ENCODE measurements at places on chromosomes 2 and 18. TPM values are rescaled to one million over a fixed set of nuclear protein-coding genes. Genes with fewer than 3 reads are reported as not detected.
A peak's percentile ranks its signal among the peaks of the same experiment; 100 is the strongest.

GRCh38 chr2:108395155-108395554, 17.4 kb downstream of the SULT1C4 start:
- DNase-seq = no peak

- DNase-seq = no peak
Observed at GRCh38 chr2:117850461-117850860, 36.0 kb downstream of the DDX18 start.

GRCh38 chr2:236380051-236380612, 115.9 kb upstream of the ASB18 start:
- DNase-seq = no peak

GRCh38 chr2:151247432-151247831, 14.2 kb downstream of the RBM43 start:
- no peak for DNase-seq

DNA sequence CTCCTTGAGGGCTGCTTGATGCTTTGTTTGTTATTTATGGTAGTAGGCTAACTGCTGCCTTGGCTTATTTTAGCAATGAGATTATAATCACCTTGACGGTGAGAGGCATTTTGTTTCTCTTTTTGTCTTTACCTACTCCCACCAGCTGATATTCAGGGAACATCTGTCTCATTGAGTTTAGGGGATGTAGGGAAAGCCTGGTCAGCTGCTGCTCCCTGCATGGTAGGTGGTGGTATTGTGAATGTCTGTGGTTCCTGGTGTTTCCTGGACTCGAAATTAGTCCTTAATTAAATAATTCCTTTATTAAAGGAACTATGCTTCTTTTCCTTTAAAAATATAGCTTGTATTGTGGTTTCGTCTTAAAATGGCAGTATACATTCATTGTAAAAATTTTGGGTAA, 77.8 kb downstream of the ADAM23 start:
- no peak for DNase-seq

- no peak for DNase-seq
Observed at GRCh38 chr2:118371515-118371914, 283.2 kb downstream of the INSIG2 start.

GRCh38 chr2:202883987-202884675, 12.6 kb upstream of the ICA1L start:
- no peak for DNase-seq

GRCh38 chr18:54222922-54223567, 1.4 kb downstream of the MBD2 start:
- no peak for DNase-seq

DNA sequence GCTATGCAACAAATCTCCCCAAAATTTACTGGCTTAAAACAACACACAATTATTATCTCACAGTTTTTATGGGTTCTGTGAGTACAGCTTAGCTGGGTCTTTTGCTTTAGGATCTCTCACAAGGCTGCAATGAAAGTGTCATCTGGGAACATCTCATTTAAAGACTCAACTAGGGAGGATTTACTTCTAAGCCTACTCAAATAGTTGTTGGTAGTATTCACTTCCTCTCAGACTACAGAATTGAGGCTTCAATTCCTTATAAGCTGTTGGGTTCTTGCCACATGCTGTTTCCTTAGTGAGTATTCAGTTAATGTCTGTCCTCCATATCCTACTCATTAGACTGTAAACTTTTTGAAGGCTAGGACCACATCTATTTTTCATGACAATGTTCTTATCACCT, 72.3 kb downstream of the MDH1 start:
- DNase-seq = no peak

DNA sequence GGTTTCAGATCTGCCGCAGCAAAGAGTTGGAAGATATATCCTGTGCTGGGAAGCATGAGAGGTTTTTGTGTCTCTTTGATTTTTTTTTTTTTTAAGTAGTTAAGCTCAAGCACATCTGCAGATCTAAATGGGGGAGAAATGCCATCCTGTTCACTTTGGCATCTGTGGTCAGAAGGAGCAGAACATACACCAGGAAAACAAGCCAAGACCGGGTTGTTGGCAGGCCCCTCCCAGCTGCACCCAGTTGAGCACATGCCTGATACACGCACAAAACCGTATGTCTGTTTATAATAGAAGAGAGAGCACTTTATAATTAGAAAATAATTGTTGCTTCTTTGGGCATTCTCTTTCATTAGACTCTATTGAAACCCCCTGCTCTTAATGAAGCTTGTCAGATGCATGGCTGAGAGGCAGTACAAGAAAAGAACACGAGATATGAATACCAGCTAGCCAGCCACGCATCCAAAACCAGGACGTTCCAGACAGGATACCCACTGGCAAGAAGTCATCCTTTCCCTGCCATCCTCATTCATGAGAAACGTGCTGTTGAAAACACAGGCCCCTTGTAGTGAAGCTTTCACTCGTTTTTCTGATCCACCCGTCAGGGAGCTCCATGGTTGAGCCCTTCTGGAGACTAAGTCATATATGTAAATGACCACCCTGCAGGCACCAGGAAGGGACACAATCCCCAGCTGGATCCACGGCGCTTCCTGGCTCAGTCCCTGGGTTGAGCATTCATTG, 152.2 kb downstream of the ALPK2 start:
- DNase-seq = peak; percentile 70

DNA sequence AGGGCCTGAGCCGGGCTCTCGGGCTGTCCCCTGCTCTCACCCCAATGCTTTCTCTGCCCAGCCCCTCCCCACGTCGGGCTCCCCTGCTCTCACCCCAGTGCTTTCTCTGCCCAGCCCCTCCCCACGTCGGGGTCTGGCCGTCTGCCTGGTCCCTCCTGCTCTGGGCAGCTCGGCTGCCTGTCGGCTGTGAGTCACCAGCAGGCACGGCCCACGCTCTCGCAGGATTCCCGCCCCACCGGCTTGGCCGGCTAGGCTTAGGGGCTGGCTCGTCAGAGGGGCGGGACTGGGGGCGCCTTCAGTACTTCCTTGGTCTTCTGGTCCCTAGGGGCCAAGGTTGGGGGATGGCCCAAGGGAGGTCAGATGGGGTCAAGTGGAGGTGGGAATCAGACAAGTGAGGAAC, 3.3 kb downstream of the BOK start:
- DNase-seq = peak; percentile 72

DNA sequence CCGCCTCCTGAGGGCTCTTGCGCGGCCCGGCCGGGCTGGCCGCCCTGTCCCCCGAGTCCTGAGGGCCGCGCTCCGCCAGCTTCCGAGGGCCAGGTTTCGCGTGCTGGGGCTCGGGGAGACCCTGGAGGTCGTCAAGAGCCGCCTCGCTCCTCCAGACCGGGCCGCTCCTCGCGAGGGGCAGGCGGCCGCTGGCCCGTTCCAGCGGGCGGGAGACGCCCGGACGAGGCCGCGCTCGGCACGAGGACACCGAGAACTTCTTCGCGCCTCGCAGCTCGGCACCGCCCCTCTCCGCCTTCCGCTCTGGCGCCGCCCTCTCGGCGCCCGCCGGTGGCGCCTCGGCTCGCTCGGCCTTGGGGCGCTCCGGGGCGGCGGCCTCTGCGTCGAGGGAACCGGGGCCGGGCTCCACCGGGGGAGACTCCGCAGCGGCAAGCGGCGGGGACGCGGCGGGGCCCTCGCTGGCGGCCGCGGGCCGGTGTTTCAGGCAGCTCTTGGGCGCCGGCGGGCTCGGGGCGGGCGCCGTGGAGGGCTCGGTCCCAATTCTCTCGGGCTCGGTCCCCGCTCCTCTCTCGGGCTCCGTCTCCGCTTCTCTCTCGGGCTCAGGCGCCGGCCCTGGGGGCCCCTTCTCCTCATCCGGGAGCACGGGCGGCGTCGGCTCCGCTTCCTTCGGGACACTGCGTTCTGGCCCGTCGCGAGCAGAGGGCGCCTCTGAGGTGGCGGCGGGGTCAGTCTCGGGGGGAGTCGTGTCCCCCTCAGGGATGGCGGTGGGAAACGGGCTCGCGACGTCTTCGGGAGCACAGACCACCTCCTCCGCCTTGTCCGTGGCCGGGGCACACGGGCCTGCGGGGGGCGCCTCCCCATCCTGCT, 91.6 kb upstream of the MGAT4A start:
- peak; percentile 53 for DNase-seq

- DNase-seq = no peak
Observed at GRCh38 chr2:105381101-105381668, 17.7 kb downstream of the FHL2 start.

DNA sequence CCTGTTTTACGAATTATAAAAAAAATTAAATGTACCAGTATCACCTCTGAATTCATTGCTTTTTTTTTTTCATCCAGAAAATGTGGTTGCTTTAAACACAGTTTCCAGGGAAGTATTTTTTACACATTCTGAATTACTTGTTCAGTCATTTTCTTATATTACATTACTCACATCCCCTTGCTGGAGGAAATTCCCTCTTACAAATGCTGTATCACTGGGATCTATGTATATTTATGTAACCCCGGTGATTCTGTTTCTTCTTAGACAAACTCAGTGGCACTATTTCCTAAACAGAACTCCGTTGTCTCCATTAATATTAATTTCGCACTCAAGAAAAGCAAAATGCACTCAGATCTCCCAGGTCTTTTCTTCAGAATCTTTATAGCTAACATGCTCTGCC, 1078.5 kb upstream of the ZEB2 start:
- no peak for DNase-seq

The CHAC2 gene
- 2.4 TPM for total RNA-seq

The MCEE gene
- total RNA-seq = 12.0 TPM

The RFX8 gene
- total RNA-seq = 0.36 TPM

The HAAO gene
- 2.7 TPM for total RNA-seq

The WIPF1 gene
- 10.1 TPM for total RNA-seq

The UGT1A9 gene
- not detected for total RNA-seq
